ENCODE measurements at places on chromosomes 4 and X. TPM values are rescaled to one million over a fixed set of nuclear protein-coding genes. Genes with fewer than 3 reads are reported as not detected.

GRCh38 chrX:110103344-110103743, 100.4 kb downstream of the TMEM164 start:
- DNase-seq, result no peak

GRCh38 chr4:183195534-183195933, 96.5 kb downstream of the WWC2 start:
- DNase-seq, result no peak

DNA sequence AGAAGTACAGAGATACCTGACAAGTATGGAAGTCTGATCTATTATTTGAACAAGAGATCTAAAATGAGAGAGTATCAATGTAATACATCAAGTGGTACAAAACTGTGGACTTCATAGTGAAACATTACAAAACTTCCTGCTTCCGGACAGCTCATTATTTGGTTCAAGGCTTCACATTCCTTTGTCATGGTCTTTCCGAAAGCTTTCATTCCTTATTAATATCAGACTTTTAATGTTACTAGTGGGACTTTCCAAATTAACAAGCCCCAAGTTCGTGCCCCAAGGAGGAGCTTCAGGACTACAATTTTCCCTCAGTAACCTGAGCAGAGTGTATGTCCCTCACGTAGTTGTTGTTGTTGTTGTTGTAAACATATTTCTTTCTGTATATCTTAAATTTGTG, 1.2 kb downstream of the CHIC2 start:
- DNase-seq, result no peak

DNA sequence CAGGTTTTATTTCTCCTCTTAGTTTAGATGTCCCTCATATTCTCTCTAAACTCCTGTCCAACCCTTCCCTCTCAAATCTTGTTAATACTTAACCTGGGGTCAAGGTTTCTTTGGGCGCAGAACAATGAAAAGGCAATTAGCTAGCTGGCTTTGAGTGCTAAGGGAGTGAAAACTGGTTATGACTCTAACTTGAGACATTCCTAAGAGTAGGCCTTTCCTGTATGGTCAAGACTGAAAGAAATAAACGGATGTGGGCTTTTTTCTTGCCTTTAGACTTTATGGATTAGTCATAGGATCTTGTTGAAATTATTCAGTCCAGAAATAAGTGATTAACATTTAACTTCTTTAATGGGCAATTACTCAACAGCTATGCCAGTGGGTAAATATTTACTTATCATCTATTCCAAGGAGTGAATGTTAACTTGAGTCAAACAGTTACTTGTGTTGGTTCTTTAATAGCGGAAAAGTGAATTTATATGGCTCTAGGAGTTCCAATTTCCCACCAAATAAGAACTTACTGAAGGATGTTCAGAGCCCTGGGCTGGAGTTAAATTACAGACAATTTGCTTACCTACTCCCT, 141.7 kb upstream of the SCML1 start:
- peak; percentile 20 for DNase-seq

DNA sequence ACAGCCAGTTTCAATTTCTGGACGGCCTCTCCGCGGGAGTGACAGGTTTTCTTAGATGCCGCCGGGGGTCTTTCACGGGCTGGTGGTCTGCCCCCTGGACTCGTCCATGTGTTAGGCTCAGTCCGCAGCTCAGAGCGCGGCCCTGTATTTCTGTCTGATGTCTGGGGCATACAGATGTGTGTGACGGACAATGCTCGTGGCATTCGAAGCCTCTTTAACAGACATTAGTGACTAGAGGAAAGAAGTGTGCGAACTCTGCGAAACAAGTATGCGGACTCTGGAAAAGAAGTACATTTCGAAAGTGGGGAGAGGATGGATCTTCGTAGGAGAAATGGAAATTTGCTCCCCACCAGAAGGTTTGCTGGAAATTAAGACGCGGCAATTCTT, 793 bp upstream of the DCUN1D4 start:
- DNase-seq, result no peak

DNA sequence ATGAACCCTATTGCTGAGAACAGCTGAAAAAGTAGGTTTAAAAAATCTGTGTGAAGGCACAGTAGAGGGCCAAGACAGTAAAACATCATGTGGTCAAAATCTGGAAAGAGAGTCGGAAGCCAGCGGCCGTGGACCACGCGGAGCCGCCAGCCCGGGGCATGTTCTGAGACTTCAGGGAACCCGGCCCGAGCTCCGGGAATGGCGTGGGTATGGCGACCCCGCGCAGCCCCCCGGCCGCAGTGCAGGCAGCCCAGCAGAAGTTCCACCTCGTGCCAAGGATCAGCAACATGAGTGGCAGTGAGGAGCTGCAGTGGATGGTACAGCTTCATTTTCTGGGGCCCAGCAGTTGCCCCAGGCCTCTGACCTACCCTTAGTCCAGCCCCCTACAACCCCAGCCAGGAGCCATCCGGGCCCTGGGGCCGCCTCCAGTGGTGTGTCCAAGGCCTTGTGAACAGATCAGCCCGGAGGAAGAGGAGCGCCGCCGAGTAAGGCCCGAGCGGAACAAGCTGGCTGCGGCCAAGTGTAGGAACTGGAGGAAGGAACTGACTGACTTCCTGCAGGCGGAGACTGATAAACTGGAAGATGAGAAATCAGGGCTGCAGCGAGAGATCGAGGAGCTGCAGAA, 94.2 kb downstream of the LARP1B start:
- DNase-seq, result no peak

DNA sequence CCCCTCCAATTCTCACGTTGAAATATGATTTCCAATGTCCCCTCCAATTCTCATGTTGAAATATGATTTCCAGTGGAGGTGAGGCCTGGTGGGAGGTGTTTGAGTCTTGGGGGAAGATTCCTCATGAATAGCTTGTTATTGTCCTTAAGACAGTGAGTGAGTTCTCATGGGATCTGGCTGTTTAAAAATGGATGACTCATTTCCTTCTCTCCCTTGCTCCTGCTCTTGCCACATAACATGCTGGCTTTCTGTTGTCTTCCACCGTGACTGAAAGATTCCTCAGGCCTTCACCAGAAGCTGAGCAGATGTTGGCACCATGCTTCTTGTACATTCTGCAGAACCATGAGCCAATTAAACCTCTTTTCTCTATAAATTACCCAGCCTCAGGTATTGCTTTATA, 346.8 kb upstream of the TECRL start:
- no peak for DNase-seq

DNA sequence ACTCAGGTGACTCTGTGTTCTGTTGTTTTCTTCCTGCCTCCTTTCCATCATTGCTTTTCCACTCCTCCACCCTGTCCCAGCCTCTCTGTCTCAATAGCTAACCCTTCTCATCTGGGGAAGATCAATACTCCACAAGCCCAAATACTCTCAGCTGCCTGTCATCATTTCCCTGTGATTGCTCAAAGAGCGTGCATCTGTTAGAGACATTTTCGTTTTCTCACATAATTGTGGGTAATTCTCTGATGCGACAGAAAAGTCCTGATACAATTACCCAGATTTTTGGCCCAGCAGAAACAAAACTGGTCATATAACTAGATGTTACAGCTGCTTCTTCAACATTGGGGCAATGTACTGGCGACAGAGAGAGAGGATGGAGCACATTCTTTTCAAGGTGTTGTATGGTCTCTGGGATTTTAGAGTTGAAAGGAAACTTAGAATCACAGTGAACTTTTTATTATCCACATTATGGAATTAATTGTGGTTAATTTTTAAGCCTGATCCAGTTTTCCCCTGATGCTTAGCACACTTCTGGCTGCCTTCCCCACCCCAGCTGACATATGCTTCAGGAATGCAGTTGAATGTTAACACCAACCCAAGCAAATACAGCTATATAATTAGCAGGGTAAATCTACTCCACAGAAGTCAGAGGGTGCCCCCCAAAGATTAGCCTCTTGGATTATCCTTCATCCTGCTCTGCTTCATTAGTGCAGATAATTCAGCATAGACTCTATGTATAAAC, 171.4 kb upstream of the ANXA3 start:
- DNase-seq, result peak; percentile 63

GRCh38 chr4:152513078-152513477, 22.8 kb downstream of the FBXW7 start:
- DNase-seq, result no peak

The ZNF630 gene
- total RNA-seq, result 6.0 TPM

The CFAP47 gene
- 0.17 TPM for total RNA-seq

The MAGEB2 gene
- not detected for total RNA-seq

Data from mucosa of gallbladder (tissue), 1 donor.